ENCODE measurements at places on chromosomes 1 and 21.

- no peak for DNase-seq
Observed at GRCh38 chr1:53560581-53561502, 101.6 kb downstream of the DMRTB1 start.

DNA sequence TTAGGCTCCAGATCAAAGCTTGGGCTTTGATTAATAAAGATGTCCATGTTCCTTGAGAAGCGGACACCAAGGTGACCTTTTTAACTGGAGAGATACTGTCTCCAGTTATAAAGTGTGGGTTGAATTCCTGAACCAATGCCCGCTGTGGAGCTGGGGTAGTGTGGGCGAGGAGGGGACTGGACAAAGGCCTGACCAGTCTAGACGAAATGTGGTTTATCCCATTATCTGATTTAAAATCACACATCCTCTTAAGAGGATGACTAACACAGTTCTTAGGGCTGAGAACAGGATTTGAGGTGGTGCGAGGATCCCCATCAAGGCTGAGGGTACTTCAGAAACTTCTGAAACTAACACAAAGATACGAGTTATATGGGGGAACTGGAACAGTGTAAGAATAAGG, 84.5 kb upstream of the GCLM start:
- no peak for DNase-seq

DNA sequence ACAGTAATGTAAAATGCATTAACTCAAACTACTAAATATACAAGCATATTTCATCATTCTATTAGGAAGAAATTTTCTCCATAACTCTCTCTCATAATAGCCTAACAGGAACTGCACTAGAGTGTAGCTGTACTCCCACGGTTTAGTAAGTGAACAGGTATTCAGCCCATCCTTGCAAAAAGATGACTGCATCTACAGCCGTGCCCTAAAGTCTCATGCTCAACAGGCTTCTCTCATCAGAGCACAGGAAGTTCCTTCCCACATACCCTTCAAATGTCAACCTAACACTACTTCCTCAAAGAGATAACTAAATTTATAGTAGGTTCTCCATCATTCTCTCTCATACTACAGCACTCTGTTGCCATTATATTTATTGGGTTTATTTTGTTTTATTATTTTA, 251.6 kb downstream of the AKT3 start:
- no peak for DNase-seq

DNA sequence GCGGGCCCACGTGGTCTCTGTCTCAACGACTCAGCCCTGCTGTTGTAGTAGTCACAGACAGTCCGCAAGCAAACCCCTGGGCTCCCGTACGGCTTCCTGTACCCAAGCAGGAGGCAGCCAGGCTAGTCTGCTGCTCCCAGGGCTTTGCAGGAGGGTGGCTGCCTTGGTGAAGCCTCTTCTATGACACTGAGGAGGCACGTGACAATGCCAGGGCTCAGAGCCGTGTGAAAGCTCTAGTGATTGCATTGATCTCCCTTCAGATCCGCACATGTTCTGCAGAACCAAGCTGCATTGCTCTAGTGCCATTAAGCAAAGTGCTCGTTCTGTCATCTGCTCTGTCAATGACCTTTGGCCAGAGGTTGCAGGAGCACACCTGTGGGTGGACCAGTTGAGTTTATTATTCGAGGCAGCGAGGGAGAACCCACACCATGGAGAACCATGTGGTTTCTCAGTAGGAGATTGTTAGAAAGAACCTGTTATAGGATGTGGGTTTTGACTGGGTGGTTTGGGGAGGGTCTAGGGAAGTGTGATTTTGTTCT, 18.0 kb downstream of the UMODL1 start:
- DNase-seq: no peak

GRCh38 chr1:15884477-15884876, 37.0 kb downstream of the SPEN start:
- DNase-seq: no peak
